Esophagus squamous epithelium (tissue), 5 donors: ENCODE measurements at places on chromosomes 2 and 18.

DNA sequence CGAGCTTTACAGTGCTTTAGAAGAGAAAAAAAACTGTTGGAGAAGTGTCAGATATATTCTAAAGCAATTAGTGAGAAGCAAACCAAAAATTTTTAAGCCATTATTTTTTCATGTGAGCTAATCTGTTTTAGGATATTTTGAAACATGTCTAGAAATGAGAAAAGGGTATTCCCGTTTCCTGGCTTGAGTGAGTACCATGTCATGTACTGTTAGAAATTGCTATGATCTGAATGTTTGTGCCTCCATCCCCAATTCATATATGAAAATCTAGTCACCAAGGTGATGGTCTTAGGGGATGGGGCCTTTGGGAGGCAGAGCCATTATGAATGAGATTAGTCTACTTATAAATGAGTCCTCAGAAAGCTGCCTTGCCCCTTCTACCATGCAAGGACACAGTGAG lies 493.3 kb upstream of the GCFC2 start:
- no peak for DNase-seq

GRCh38 chr2:78979380-78980151 lies 45.9 kb upstream of the REG3G start:
- no peak for DNase-seq

GRCh38 chr2:216283038-216283900 lies 89.0 kb downstream of the MARCHF4 start:
- DNase-seq, result no peak

DNA sequence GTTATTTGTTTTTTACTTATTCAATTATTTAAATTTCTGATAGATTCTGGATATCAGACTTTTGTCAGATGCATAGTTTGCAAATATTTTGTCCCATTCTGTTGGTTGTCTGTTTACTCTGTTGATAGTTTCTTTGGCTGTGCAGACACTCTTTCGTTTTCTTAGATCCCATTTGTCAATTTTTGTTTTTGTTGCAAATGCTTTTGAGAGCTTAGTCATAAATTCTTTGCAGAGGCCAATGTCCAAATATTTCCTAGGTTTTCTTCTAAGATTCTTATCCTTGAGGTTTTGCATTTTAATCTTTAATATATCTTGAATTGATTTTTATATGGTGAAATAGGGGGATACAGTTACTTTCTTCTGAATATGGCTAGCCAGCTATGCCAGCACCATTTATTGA lies 112.7 kb upstream of the SESTD1 start:
- DNase-seq, result no peak

GRCh38 chr2:150358468-150358807 lies 129.0 kb downstream of the RND3 start:
- DNase-seq, result no peak

DNA sequence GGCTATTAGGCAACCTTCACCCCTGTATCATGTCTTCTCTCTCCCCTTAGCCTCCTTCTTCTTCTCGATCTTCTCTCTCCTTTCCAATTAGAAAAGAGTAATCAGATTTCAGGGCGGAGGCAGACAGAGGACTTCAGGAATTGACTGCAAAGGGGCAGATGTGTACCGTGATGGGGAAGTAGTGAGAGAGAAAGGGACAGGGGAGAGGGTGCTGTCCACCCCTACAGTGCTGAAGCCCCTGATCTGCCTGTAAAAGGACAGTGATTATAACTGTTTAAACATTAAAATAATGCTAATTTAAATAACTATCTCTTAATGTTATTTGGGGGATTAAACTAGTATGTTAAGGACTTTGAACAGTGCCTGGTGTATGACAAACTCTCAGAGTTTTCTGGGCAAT lies 178.5 kb downstream of the ACTR3 start:
- no peak for DNase-seq

DNA sequence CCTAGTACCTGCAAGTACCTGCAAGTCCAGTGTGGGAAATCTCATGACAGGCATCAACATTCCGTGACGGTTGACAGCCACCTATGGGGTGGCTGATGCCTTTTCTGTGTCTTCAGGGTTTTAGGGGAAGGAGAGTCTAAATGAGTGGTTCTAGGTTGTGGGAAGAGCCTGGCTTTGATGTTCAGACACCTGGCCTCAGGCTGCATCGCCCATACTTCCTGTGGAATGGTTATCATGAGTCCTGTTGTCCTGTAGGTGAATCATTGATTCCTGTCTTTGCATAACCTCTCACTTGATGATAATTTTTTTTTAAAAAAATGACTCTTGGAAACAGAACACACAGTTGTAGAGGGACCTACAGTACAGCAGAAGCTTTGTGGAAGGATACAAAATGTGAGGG lies 108.9 kb downstream of the NEDD4L start:
- no peak for DNase-seq

- no peak for DNase-seq
Observed at GRCh38 chr2:156532989-156533388, 96.8 kb downstream of the GPD2 start.

DNA sequence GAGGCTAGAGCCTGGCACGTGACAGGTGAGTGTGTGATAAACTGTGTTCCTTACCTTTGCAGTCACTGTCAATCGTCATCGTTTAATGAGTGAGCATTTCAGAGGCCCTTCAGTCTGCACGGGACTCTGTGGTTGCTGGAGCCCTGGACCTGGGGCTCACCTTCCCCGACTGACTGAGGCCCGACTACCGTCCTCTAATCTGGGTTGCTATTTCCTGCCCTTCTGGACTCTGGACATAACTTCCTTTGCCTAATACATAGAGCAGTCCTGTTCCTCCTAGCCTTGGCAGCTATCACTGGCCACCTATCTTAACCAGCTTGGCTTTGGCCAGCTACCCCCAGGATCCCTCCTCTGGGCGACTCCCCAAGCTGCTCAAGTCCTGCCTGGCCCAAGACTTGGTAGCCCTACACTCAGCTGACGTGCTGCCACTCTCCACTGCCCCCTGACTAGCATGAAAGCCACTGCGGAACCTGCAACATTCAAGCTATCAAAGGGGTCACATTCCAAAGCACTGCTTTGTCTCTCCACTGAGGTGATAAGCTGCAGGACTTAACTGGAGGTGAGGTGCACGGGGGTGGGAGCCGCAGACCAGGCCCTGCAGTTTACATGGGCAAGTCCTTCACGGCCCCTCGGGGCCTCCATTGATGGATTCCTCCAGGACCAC lies 11.1 kb upstream of the RAB17 start:
- DNase-seq, result no peak

DNA sequence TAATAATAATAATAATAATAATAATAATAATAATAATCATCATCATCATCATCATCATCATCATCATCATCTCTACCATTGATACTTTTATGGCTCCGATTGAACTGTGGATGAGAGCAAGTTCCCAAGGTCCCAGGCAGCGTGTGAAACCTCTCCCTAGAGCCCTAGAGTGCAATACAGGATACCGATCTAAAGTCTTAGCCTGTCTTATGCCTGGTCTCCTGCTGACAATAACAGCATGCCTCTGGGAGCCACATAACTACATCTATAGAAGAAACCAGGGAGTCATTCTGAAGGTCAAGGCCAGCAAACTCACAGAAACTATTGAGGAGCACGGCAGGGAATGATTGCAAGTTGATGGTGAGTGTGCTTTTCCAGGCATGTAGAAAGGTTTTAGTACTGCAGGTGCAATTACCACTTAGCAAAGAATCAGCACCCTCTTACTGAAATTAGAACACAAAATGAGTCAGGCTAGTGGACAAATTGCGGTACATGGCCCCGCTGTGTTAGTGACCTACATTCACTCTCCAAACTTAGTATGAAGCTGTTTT lies 457.2 kb upstream of the CDH20 start:
- DNase-seq, result no peak

DNA sequence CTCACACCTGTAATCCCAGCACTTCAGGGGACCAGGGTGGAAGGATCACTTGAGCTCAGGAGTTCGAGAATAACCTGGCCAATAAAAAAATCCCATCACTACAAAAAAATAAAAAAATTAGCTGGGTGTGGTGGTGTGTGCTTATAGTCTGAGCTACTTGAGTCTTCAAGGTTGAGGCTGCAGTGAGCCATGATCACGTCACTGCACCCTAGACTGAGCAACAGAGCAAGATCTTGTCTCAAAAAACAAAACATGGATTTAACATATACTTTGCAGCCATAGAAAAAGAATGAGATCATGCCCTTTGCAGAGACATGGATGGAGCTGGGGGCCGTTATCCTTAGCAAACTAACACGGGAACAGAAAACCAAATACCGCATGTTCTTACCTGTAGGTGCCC lies 22.2 kb downstream of the SH2D6 start:
- DNase-seq, result no peak

DNA sequence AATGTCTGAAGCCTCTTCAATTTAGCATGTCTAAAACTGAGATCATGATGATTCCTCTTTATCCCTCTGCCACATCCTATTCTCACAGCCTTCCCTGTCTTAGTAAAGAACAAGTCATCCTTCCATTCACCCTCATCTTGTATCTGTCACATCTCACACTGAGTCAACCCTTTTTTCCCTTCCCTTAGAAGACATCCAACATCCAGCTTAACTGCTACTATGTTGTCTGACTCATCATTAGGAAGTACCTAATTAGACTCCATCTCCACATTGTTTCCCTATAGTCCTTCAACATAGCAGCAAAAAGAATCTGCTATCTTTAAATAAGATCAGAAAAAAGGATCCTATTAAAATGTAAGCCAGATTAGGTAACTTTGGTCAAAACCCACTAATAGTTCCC lies 85.2 kb upstream of the GRB14 start:
- DNase-seq, result no peak

DNA sequence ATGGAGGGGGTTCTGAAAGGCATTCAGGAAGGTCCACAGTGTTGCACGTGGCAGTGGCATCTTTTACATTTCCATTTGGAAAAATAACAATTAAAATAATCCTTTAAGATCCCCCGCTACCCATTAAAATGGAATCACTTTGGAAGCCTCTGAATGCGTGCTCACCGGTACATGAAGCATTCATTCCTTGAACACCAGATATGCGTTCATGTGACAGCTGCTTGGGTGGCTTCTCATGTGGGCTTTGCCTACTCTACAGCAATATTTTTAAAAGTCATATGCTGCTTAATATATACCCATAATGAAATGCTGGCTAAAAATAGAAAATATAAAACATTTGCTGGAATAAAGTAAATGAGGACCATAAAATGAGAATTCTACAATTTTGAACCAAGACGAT lies 14.4 kb upstream of the HAAO start:
- no peak for DNase-seq

DNA sequence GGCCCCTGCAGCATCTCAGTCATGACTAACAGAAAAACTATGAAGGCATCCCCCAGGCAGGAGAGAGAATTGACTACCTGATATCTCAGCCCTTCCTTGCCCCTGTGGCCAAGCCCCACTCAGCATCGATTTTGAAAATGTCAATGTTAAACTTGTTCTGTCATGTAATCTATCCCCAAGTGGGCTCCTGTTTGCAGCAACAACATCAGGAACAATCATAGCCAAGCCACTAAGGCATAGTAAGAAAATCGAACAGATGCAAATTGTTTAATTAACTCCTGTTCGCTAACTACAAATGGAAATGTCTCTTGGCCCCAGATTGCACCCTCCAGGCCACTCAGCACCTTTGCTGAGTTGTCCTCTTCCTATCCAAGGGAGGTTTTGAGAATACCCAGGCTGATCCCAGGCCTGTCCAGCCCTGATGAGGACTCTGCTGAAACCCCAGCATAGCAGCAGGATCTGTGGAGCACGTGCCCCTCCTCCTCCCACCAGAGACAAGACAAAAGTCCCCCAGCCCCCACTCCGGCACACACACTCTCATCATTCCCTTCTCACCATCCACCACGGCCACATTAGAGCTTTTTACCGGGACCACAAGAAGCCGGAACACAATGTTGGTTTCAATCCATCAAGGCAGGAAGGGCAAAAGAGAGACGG lies 150.1 kb downstream of the TNS1 start:
- DNase-seq, result no peak

- DNase-seq, result no peak
Observed at GRCh38 chr18:13577781-13578180, 148.6 kb downstream of the FAM210A start.

DNA sequence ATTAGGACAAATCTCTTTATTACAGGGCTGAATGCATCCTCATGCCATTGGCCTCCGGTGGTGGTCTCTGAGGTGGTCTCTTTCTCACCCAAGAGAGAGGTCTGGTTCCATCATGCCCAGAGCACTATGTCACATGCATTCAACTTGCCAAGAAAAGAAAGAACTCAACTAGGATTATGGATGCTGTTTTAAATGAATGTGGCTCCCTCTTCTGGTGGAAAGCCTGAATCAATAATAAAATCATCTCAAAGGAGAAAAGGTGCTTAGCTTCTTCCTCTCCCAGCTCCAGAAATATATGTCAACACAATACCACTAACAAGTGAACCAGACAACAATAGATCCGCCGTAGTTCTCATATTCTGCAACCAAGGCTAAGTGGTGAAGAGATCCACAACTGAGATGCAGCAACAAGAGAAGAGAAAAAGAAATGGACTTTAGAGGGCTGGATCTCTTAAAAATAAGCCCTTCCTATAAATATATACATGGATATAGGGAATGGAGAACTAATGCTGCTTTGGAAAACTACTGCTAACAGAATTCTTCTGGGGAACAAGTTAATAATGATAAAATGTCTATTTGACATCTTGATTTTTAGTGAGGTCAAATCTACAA lies 396.8 kb downstream of the NCKAP5 start:
- no peak for DNase-seq

GRCh38 chr2:211609127-211609526 lies 929.5 kb downstream of the ERBB4 start:
- no peak for DNase-seq

DNA sequence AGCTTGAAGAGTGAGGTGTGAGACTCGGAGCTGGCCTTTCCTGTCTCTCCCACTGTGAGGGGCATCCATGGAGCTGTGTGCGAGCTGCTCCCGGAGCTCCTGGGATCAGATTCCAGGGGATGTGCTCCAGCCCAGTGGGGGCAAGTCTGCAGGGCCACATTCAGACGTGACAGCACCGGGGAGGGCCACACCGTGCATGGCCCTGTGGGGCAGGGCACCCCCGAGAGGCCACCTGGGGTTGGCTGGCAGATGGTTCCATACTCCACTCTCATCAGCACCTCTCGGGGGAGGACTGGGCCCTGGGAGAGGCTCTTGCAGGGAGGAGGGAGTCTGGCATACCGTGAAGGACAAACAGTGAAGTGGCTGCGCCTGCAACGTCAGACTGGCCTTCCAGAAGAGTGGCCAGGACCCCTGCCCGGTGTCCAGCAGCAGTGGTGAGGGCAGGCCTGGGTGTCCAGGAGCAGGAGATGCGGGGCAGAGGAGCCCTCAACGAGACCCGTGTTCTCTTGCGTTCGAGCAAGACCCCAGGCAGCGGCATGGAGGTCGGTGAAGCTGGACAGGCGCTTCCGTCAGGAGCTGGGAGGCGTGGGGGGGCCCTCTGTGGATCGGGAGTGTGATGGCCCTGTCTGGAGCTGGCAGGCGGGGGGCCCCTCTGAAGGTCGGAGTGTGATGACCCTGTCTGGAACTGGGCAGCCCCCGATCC lies 84.3 kb downstream of the ASB1 start:
- DNase-seq, result no peak

GRCh38 chr2:148048475-148049221 lies 27.8 kb downstream of the MBD5 start:
- DNase-seq, result no peak
